ENCODE measurements at places on chromosomes 4 and X.

DNA sequence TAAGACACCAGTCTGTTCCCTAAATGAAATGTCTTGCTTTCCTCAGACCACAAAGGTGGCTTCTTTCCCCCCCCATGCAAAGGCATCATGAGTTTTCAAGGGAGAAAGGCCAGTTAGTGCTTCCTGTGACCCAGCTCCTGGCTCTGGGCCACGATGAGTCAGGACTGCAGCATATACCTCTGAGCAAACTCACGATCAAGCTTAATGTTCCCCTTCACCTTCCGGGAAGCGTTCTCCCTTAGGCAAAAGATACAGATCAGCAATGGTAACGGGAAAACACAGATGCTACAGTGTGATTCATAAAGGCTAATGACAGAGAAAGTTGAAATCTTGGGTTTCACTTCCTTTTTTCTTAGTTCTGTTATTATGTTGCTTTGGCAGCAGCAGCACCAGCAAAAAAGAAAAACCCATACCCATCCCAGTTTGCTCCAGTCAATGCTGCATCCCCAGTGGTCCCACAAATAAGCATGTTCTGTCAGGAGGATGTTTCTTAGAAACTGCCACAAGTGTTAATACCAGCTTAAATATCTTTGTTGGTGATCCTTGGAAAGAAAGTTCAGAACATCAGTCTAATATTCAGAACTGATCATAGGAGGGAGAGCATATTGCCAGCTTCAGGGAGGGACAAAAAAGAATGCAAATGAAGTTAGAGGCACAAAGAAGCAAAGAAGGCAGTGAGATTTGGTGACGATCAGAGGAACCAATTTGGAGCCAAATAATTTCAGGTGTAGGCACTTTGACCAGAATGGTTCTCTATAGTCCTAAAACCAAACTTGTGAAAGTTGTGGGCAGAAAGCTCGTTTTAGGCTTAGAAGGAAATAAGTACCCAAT, 41.2 kb downstream of the LONRF3 start:
- peak; percentile 37 for DNase-seq

GRCh38 chrX:131626681-131627296, 82.9 kb downstream of the OR13H1 start:
- DNase-seq, result peak; percentile 18

- no peak for DNase-seq
These were observed 800 bp downstream of the KDM5C start for GRCh38 chrX:53223955-53224859.

GRCh38 chr4:98932539-98932938, 3.6 kb upstream of the EIF4E start:
- peak; percentile 90 for DNase-seq

- no peak for DNase-seq
These were observed 269.0 kb upstream of the PABPC4L start for GRCh38 chr4:134470544-134470943.

GRCh38 chr4:101540336-101540735, 193.0 kb upstream of the PPP3CA start:
- peak; percentile 61 for DNase-seq

DNA sequence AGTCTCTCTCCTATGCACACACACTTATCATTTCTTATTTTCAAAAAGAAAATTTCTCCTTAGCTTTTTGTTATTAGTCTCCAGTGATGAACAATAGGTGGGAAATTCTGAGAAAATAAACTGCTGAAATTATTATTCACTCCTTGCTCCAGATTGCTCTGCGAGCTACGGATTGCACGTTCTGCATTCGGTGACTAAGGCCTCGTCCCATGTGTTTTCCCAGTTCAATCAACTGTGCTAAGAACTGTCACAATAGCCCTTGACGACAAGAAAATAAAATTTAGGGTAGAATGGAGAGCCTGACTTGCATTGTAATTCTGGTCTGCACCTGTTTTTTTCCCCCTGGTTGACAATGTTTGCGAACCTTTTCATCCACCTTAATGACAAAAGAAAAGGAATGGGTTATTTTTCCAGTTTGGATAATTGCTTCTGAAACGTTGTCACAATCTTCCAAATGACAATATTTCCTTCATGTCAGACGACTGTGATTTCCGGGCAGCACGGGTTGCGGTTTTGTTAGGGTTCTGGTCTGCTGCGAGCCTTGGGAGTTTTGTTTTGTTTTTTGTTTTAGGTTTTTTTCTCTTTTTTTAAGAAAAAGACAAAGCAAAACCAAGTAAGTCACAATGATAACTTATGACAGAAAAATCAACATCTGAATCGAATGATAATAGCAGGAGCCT, 124.5 kb upstream of the NOCT start:
- no peak for DNase-seq

DNA sequence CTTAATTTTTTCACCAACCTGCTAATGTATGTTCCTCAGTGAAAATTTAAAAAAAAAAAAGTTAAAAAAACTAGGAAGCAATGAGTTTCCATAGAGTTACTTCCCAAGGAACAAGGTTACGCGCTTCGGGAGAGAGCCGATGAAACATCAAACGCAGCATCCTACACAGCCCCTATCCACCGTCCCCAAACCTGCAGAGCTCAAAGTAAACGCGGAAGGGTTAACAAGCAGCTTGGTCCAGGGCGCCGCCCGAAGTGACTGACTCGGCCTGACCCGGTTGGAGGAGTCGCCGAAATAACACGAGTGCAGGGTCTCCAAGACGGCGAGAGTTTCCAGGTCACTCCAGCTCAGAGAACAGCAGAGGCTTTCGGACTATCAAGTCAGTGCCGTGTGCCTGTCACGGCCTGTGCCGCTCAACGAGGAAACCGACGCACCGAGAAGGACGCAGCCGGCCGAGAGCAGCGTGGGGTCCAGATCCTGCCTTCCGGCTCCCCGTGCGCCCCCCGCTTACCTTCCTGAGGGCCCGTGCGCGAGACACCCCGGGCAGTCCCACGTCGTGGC, 512 bp downstream of the NOP14 start:
- peak; percentile 60 for DNase-seq

- DNase-seq, result no peak
These were observed 114.9 kb downstream of the AREG start for GRCh38 chr4:74559853-74560252.

DNA sequence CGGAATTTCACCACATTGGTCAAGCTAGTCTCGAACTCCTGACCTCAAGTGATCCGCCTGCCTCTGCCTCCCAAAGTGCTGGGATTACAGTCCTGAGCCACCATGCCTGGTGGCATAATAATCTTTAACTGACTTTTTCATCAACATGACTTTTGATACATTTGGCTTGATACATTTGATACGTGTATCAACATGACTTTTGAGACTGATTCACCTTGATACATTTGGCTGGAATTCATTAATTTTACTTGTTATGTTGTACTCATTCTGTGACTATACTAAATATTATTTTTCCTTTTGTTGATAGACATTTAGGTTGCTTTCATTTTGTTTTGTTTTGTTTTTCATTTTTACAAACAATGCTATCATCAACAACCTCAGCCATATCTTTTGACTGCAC, 6.3 kb downstream of the TMEM154 start:
- DNase-seq, result no peak

GRCh38 chr4:159950707-159951106, 847.8 kb downstream of the RAPGEF2 start:
- DNase-seq, result peak; percentile 3

GRCh38 chr4:139540632-139541031, 15.4 kb downstream of the SETD7 start:
- DNase-seq, result no peak

DNA sequence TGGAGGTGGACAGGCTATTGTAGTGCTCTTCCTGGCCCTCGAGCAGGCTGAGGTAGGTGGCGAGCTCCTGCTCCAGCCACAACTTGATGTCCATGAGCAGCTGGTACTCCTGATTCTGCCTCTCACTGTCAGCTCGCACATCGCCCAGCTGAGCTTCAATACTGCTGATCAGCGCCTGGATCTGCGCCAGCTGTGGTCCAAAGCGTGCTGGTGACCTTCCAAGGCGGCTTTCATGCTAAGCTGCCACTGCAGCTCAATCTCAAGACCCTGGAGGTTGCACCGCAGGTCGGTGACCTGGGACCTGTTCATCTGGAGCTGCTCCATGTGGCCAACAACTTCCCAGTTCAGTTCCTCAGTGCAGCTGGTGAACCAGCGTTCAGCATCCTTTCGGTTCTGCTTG, 31.2 kb downstream of the LRIT3 start:
- DNase-seq, result no peak

GRCh38 chrX:33175201-33175600, 36.1 kb downstream of the DMD start:
- no peak for DNase-seq

DNA sequence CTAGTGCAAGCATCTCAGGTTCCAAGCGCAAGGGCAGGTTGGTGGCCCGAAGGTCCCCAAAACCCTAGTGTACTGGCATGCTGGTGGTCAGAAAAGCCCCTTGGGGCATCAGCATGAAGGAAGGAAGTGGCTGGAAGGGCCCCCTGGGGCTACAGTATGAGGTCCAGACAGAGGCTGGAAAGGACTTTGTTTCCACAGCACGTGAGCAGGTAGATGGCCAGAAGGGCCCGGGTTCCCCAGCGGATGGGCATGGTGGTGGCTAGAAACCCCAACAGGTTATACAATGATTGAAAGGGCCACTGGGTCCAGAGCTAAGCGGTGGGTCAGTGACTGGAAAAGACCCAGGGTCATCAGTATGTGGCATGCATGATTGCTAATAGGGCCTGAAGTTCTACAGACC, 34.7 kb upstream of the DCAF8L1 start:
- DNase-seq, result no peak

DNA sequence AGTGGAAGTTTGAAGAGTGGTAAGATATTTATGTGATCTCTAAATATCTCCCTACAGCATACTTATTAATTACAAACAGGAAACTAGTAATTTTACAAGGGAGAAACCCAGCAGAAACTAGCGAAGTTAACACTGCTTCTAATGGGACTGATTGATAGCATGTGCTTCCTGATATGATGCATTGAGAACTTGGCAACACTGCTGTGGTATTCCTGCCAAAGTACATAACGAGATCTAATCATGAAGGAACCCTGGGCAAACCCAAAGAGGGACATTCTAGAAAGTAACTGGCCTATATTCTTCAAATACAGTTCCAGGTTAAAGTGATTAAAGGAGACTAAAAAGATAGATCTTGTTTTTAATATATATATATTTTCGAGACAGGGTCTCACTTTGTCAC, 4.6 kb upstream of the GPR34 start:
- DNase-seq, result no peak

GRCh38 chrX:47706575-47706974, 47.6 kb upstream of the UXT start:
- DNase-seq, result no peak

DNA sequence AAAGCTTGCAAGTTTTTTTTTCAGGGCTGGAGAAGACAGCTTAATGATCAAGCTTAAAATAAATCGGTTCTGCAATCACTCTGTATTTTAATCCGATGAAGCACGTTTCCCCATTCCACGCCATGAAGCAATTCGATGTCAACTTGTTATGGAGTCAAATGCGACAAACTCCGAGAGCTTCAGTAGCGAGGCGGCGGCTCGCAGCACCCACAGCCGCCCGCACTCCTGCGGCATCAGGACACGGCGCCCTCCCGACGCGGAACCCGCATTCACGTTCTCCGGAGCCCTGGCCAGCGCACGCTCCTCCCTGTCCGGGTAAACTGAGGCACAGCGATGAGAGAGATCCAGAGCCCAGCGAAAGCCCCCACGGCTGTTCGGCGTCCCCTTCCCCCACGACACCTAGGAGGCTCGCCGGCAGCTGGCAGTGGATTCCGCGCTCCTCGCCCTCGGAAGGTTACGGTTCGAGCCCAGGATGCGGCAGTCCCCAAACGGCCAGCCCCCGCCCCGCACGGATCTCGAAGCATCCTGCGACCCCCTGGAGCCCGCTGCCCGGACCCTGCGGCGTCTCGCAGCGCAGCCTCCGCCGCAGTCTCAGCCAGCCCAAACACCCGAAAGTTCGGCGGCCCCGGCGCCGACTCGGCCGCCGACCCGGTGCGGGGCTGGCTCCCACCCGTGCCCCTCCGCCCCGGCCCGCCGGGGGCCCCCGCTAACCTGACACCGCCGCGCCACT, 507 bp downstream of the MFAP3L start:
- no peak for DNase-seq

DNA sequence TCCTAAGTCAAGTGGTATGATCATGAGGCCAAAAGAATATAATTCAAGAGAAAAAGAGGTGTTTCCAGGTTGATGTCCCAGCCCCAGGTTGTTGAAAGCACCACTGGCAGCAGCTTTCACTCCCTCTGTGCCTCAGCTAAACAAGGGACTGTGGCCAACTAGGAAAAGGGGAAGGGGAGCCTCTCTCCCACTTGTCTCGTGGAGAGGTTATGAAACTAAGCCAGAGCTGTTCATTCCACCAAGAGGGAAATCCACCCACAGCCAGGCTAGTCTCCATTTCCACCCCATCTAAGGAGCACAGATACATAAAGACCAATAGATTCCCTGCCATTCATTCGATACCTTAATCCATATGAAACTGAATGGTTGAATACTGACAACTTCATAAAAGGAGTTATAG, 8.1 kb downstream of the ANXA5 start:
- DNase-seq, result no peak

GRCh38 chrX:33808636-33809035, 323.5 kb downstream of the FAM47A start:
- no peak for DNase-seq

- peak; percentile 55 for DNase-seq
These were observed 97.8 kb upstream of the ANK2 start for GRCh38 chr4:112951362-112952312.

GRCh38 chr4:5758741-5759140, 47.7 kb downstream of the EVC start:
- DNase-seq, result no peak

- no peak for DNase-seq
These were observed 38.7 kb downstream of the LONRF3 start for GRCh38 chrX:119013164-119013563.

DNA sequence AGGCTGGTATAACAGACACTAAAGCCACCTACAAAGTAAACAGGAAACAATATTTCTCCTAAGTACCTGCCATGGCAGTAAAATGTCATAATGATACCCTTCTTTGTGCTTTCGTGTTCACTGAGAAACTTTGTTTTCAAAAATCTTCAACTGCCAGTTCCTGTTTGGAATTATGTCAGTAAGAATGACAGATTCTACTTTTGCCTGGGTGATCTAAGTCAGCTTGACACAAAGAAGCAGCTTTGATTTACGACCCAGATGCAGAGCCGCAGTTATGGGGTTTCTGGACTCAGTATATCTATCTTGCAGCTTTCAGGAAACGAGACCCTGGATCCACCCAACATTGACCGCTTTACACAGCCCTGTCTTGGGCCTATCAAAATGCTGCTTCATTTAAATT, 71.2 kb downstream of the SNX25 start:
- DNase-seq, result no peak

GRCh38 chr4:41748571-41749475, at the start of gene PHOX2B:
TSS of gene PHOX2B (minus strand) at chr4:41748725. CDS start at chr4:41748610, 115 bp downstream.
- DNase-seq, result no peak

- DNase-seq, result no peak
These were observed 354.9 kb downstream of the GPAT3 start for GRCh38 chr4:83890816-83891215.

- peak; percentile 8 for DNase-seq
These were observed 47.4 kb upstream of the VEGFC start for GRCh38 chr4:176840166-176840565.

GRCh38 chr4:62328526-62328925, 1128.4 kb downstream of the ADGRL3 start:
- no peak for DNase-seq
